ENCODE measurements at places on chromosomes 7 and 10.
A peak's percentile ranks its signal among the peaks of the same experiment; 100 is the strongest.

GRCh38 chr10:97400665-97401454, at the start of gene RRP12:
Gene RRP12, minus strand, starts transcription at chr10:97401340. Its CDS starts 109 bp downstream, at chr10:97401231.
- peak; percentile 96 for DNase-seq

- no peak for DNase-seq
Observed at GRCh38 chr10:7958442-7958841, 96.0 kb upstream of the GATA3 start.

DNA sequence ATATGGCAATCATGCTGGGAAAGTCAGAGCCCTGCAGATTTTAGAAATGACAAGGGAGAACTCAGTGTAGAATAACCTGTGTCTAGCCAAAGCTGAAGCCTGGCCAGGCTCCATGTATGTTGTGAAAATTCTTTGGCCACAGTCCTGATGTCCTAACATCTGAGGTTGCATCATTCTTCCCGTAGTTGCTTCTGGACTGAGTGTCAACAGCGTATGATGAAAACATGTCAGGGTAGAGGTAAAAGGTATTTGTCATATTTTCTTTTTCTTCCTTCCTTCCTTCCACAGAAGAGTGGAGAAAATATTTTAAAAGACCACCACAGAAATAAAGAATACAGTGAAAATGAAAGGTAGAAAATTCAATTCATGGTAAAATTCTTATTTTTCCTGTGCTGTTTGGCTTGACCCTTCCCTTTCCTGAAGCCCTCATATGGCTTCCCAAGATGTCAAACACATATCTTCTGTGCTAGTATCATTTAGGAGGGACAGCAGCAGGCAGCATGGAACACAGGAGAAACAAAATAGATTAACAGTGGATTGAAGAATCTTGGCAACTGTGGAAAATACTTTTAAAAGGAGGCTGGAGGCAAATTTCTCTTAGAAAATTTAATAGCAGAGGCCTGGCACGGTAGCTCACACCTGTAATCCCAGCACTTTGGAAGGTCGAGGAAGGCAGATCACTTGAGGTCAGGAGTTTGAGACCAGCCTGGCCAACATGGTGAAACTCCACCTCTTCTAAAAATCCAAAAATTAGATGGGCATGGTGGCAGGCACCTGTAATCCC, 18.9 kb upstream of the NRBF2 start:
- DNase-seq, result no peak

DNA sequence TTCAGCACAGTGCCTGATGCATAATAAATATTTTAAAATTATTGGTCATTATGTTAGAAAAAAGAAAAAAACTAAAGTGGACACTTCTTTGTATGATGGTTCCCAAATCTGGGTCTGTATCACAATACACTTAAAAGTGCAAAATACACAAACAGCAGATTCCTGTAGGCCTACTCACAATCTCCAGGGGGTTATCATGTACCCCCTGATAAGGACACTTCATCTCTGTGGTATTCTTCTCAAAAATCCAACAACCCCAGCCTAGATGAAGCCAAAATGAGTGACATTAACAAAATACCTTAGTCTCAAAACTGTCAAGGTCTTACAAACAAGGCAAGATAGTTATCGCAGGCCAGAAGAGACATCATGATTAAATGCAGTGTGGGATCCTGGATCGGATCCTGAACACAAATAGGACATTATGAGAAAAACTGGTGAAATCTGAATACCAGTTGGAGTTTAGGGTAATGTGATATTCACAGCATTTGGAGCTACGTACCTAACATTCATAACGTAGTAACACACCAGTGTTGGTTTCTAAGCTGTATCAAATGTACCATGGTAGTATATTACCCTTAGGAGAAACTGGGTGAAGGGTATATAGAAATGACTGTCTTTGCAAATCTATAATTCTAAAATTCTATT, 45.2 kb downstream of the NSUN6 start:
- no peak for DNase-seq
